ENCODE measurements at places on chromosomes 12 and 14.

GRCh38 chr12:120362516-120363273 lies 6.3 kb downstream of the MSI1 start:
- no peak for DNase-seq

DNA sequence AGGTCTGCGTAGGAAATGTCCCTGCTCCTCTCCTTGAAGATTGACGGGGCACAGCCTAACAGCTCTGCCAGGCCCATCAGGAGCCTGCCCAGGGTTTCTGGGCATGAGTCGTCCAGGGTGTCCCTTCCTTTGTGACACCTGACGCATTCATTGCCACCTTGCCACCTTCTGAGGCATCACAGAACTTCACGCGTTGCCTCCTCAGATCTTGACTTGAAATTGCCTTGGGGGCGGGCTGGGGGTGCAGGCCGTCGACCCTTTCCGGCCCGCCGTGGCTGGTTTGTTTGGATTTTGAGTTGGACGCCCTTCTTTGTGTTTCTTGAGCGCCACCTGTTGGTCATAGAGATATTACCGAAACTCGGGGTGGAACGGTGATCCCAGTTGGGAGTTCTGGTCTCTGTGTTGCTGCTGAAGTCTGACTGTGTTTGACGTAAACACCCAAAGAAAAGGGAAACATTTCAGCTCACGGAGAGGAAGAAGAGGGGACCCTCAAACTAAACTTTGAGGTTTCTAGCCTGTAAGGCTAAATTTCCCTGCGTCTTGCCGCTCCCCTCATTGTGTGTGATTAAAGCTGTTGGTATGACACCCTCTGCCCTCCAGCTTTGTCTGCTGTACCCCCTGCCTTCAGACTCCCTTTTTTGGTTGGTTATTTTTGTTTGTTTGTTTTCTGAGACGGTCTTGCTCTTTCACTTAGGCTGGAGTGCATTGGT lies 44.6 kb downstream of the MLXIP start:
- DNase-seq: peak; percentile 57

- DNase-seq: no peak
These were observed at the start of gene ARID4A for GRCh38 chr14:58298477-58299400. ARID4A (plus strand) TSS chr14:58298555; CDS start chr14:58299855, 1,300 bp downstream.

GRCh38 chr12:131091976-131092691 lies 138.4 kb downstream of the ADGRD1 start:
- DNase-seq: no peak

GRCh38 chr12:52156311-52156710 lies 35.5 kb downstream of the KRT80 start:
- no peak for DNase-seq

- DNase-seq: no peak
These were observed 6.8 kb upstream of the UNC119B start for GRCh38 chr12:120703311-120703942.

GRCh38 chr14:29805415-29806123 lies 122.1 kb downstream of the PRKD1 start:
- no peak for DNase-seq

- DNase-seq: no peak
These were observed 105.1 kb downstream of the BMP4 start for GRCh38 chr14:53851394-53852090.

- no peak for DNase-seq
These were observed 13.8 kb downstream of the IRF2BPL start for GRCh38 chr14:77014734-77015133.

- DNase-seq: no peak
These were observed 7.1 kb downstream of the TAPBPL start for GRCh38 chr12:6459004-6459337.

- no peak for DNase-seq
These were observed 24.4 kb upstream of the PTPRQ start for GRCh38 chr12:80419644-80420043.

GRCh38 chr12:84270470-84271140 lies 642.0 kb downstream of the SLC6A15 start:
- DNase-seq: no peak

DNA sequence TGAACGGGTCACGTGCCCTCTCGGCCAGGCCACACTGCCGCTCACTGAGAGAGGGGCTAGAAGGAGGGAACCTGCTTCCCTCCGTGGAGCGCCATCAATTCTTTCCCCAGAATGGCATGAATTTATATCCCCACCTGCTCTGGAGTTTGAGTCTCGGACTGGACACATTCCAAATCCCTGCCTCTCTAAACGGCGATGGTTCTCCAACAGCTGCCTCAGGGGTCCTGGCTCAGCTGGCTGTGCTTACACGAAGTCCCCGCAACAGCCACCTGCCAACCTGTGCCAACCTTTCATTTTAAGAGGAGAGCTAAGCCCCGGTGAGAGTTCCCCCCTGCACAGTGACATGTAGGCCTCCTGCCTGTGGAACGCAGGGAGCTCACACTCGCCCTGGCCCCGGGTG lies 73.2 kb downstream of the RIMBP2 start:
- no peak for DNase-seq

GRCh38 chr12:48119834-48120195 lies 651 bp downstream of the PFKM start:
- no peak for DNase-seq

GRCh38 chr12:116929885-116930284 lies 19.1 kb downstream of the FBXW8 start:
- DNase-seq: no peak

GRCh38 chr12:65330331-65330730 lies 51.8 kb downstream of the MSRB3 start:
- DNase-seq: no peak

- DNase-seq: no peak
These were observed 21.3 kb downstream of the DTX1 start for GRCh38 chr12:113077859-113078255.

DNA sequence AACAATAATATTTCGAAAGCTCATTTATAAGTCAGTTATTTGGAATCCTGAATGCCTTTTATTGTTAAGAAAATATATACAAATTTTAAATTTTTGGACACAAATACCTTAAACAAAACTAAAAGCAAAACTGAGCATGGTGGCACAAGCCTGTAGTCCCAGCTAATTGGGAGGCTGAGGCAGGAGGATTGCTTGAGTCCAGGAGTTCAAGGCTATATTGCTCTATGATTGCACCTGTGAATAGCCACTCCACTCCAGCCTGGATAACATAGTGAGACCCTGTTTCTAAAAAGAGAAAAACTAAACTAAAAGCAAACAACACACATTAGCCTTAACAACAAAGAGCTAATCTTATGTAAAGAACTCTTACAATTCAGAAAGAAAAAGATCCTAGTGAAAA lies 78.8 kb downstream of the SMOC1 start:
- no peak for DNase-seq

GRCh38 chr12:46100551-46101484 lies 110.4 kb upstream of the SCAF11 start:
- DNase-seq: no peak

- DNase-seq: no peak
These were observed 722 bp downstream of the TMED8 start for GRCh38 chr14:77375973-77376770.

- DNase-seq: no peak
These were observed 29.1 kb downstream of the PIK3C2G start for GRCh38 chr12:18290386-18290785.

GRCh38 chr12:75660107-75660530 lies 148.7 kb upstream of the KRR1 start:
- DNase-seq: no peak

- no peak for DNase-seq
These were observed 106.8 kb downstream of the PELI2 start for GRCh38 chr14:56224691-56225681.

DNA sequence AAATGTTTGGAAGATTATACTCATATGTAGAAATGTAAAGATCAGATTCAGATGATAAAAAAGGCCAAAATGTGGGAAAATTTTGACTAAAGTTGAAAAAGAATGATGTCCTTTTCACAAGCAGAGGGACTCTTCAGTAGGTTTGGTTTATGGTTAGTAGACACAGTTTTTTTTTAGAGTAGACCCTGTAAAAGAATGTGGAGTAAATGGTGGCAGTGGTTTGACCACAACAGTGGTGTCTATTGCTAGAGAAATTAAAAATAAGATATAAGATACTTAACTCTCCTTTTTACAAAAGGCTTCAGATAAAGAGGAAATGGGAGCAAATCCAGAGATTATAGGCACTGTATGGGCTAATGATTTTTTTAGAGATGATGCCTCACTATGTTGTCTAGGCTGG lies 21.8 kb downstream of the RAP1B start:
- DNase-seq: no peak

DNA sequence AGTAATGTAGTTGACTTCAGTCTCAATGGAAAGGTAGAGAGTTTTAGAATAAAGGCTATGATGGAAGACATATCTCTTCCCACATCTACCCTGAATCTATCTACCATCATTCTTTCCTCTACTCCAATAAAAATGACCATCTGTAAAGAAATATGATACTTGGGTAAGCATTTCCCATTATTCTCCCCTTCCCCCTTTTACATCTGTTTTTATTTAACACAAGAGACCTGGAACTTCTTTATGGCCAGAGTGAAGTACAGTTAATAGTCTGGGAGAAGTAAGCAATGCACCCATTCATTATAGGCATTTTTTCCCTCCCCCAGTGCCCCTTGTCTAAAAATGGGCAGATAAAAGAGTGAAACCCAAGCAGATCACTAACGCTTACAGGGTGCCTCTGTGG lies 6.5 kb downstream of the TPH2 start:
- DNase-seq: no peak

- no peak for DNase-seq
These were observed 9.7 kb downstream of the RHOF start for GRCh38 chr12:121783766-121784165.

- DNase-seq: peak; percentile 3
These were observed 358.6 kb downstream of the DUSP6 start for GRCh38 chr12:88993651-88994050.

- DNase-seq: no peak
These were observed 33.4 kb upstream of the BHLHE41 start for GRCh38 chr12:26158078-26158764.

- DNase-seq: no peak
These were observed 2.1 kb upstream of the BLOC1S1 start for GRCh38 chr12:55713721-55714120.

GRCh38 chr12:111394480-111394879 lies 11.2 kb upstream of the SH2B3 start:
- no peak for DNase-seq

DNA sequence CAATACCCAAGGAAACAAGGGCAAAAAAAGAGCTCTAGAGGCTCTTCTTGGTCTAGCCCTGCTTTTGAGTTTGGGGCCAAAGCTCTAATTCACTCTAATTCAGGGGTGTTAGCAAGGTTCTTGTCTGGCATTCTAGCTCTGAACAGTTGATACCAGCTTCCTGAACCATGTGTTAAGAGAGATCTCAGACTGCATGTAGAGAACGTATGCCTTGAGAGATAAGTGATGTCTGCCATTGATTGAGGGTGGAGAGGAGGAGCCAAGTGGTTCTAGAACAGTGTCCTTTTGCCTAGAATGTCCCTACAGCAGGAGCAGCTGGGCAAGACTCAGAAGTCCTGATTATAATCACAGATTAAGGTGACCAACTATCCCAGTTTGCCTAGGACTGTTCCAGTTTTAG lies 18.2 kb upstream of the POC1B start:
- no peak for DNase-seq
